ENCODE measurements at places on chromosomes 7 and 10. TPM values are rescaled to one million over a fixed set of nuclear protein-coding genes. Genes with fewer than 3 reads are reported as not detected.

The VPS37D gene
- total RNA-seq, result 3.0 TPM

The FBXL13 gene
- total RNA-seq, result 1.3 TPM

The LDB1 gene
- 53.8 TPM for total RNA-seq

The FAM20C gene
- 33.2 TPM for total RNA-seq

The OAT gene
- 224 TPM for total RNA-seq

The MAGI2 gene
- total RNA-seq, result 20.0 TPM

GRCh38 chr7:155252444-155252887, 45.2 kb upstream of the INSIG1 start:
- DNase-seq, result peak; percentile 62

DNA sequence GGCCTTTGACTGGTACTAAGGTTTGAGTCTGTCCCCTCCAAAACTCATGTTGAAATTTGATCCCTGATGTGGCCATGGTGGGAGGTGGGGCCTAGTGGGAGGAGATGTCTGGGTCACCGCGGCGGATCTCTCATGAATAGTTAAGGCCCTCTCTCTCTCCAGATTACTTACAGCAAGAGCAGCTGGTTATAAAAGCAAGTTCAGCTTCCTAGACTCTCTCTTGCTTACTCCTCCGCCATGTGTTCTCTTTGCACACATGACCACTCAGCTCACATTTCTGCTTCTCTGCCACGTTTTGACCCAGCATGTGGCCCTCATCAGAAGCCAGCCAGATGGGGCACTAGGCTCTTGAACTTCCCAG, 29.9 kb upstream of the ZMIZ1 start:
- DNase-seq, result peak; percentile 78

DNA sequence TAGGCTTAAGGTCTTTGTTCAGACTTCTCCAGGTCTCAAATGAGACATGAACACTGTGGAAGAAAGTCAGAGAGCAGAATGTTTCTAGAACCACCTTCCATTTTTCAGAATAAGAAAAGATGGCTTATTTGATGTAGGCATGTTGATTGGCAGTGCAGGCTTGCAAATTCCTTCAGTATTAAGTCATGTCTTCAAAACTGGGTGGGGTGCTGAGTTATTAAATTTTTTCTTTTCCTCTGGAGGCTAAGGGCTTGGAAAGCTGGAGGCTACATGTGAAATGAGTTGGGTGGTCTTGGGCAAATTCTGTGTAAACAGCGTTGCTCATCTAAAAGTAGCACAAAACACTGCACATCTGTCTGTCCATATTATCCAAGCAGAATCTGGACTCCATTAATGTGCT, 62.8 kb downstream of the PRTFDC1 start:
- DNase-seq, result no peak

DNA sequence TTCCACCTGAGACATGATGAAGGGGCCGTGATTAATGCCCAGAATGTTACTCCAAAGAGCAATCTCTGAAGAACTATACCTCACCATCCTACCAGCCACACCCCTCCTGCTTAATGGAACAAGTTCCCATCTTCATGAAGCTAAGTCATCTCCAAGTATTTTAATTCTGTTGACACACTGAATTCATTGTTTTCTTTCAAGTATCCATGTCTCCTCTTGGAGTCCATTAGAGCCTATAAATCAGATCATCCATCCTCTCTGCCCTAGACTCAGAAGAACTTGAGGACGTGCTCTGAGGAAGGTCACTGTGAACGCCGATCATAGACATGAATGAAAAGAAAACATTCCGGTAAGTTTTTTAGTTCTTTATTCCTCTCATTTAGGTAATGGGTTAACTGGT, 126.8 kb downstream of the RSU1 start:
- DNase-seq, result no peak

- no peak for DNase-seq
These were observed 281.6 kb downstream of the AGMO start for GRCh38 chr7:15280078-15280733.

GRCh38 chr10:119370111-119370741, 162.9 kb downstream of the GRK5 start:
- DNase-seq, result peak; percentile 96
